SHP77 (cell line): ENCODE measurements at places on chromosomes 12 and 14.

DNA sequence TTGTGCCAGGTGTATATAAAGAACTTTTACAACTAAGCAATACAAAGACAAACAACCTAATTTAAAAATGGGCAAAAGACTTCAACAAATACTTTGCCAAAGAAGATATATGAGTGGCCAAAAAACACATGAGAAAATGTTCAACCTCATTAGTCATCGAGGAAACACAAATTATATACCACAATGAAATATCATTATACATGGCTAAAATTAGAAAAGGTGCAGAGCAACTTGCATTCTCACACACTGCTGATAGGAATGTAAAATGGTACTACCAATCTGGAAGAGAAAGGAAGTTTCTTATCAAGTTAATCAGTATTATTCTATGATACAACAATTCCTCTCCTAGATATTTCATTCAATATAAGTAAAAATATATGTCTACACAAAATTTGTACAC, 131.6 kb upstream of the FRMD6 start:
- no peak for DNase-seq

DNA sequence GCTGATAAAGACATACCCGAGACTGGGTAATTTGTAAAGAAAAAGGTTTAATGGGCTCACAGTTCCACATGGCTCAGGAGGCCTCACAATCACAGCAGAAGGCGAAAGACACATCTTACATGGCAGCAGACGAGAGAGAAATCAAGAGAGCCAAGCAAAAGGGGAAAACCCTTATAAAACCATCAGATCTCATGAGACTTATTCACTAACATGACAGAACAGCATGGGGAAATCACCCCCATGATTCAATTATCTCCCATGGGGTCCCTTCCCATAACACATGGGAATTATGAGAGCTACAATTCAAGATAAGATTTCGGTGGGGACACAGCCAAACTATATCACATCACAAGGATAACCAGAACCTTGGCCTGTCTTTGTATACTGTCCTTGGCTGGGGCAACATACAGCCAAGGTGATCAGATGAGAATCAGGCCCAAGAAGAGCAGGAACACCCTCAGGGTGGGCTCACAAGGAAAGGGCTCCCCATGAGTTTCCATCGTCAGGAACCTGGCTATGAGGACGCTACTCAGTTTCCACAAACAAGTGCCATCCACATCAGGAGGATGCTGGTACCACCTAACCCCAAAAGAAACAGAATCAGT, 152.7 kb downstream of the FOXN3 start:
- no peak for DNase-seq

DNA sequence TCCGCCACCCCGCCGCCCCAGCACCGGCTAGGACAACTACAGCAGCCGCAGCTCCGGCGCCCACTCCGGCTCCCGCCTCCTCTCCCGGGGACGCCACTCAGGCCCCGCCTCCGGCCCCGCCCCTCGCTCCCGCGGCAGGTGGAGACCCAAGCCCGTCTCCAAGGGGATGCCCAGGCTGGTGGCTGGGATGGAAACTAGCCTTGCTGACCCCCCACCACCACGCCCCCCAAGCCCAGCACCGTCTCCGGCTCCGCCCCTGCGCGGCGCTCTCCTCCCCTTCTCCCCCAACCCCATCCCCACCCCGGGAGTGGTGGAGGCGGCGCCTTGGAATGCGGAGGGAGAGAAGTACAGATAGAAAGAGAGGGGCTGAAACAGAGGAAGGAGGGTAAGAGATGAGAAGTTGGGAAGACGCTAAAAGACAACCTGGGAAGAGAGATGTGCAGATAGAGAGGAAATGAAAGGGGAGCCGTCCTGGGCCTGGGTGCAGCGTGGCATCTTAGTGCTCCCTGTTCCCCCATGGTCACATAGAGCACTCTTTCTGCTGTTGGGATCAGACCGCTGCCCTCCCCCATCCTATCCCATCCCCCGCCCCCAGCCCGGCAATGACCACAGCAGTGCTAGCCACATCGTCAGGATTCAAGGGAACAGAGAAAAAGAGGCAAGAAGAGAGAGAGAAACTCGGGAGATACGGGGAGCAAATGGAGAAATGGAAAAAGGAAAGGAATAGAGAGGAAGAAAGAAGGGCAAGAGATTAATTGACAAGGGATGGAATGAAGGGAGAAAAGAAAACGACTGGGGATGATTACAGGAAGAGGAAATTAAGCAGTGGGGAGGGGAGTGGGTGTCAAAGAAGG, at the start of gene ITGA7:
ITGA7 (minus strand) TSS at position 64 of the 854 bp plus-strand sequence. CDS start 222 bp downstream, outside the sequence.
- peak; percentile 25 for DNase-seq

GRCh38 chr14:38481952-38482678, 226.2 kb upstream of the CLEC14A start:
- peak; percentile 71 for DNase-seq

- DNase-seq, result no peak
Measured at GRCh38 chr14:54627219-54627539, 60.3 kb downstream of the SAMD4A start.

DNA sequence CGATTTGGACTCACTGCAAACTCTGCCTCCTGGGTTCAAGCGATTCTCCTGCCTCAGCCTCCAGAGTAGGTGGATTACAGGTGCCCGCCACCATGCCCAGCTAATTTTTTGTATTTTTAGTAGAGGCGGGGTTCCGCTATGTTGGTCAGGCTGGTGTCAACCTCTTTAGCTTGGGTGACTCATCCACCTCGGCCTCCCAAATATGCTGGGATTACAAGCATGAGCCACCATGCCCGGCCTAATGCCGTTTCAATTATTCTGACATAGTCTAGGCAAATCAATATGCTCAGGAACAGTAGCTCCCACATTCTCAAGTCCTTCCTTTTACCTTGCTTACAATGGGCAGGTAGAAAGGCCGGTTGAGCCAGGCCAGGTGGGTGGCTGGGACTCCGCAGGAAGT, 82.0 kb upstream of the EEA1 start:
- no peak for DNase-seq

- no peak for DNase-seq
Measured at GRCh38 chr12:47249082-47249481, 169.3 kb upstream of the AMIGO2 start.

- no peak for DNase-seq
Measured at GRCh38 chr12:121632069-121632970, 6.0 kb downstream of the ORAI1 start.

- no peak for DNase-seq
Measured at GRCh38 chr12:75923964-75924666, 107.5 kb downstream of the PHLDA1 start.

- no peak for DNase-seq
Measured at GRCh38 chr12:92561543-92561899, 141.3 kb upstream of the PLEKHG7 start.

DNA sequence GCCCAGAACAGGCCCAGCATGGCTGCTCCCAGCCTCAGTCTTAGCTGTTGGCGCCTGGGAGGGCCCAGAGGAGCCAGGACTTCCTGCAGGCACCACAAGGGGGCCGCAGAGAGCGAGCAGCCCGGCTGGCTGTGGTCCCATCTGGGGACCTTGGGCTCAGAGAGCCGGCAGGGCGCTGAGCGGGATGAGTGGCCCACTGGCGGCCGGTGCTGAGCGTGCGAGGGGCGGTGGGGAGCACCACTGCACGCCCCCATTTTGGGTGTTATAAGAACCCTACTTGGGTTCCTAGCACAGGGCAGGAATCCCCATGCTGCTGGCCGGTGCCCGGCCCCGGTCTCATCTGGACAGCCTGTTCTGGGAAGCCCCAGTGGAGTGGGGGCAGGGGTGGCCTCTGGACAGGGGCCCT, 25.9 kb upstream of the CRIP2 start:
- DNase-seq, result no peak

DNA sequence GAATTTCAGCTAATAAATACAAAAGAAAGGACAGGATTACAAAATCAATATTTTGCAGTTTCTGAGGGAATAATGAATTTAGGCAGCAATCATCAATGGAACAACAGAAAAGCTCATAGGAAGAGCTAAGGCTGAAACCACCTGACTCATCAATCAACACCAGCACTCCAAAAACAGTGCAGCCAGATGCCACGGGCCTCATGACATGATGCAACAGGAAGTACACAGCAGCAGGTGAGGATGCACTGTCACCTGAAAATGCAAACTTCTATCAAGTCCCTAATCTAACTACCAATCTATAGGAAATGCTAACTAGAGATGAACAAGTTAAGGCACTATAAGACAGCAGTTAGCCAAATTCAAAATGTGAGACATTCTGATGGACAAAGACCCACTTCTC, 21.7 kb downstream of the GNS start:
- DNase-seq, result peak; percentile 30

- DNase-seq, result no peak
Measured at GRCh38 chr14:94391281-94391975, 3.0 kb upstream of the SERPINA1 start.

- no peak for DNase-seq
Measured at GRCh38 chr12:117994551-117995438, 21.7 kb upstream of the RFC5 start.

GRCh38 chr12:2581293-2582045, 213.3 kb upstream of the FKBP4 start:
- no peak for DNase-seq

- DNase-seq, result no peak
Measured at GRCh38 chr12:75437564-75437963, 43.0 kb upstream of the GLIPR1 start.

GRCh38 chr14:60212503-60213371, 36.3 kb upstream of the PPM1A start:
- no peak for DNase-seq

DNA sequence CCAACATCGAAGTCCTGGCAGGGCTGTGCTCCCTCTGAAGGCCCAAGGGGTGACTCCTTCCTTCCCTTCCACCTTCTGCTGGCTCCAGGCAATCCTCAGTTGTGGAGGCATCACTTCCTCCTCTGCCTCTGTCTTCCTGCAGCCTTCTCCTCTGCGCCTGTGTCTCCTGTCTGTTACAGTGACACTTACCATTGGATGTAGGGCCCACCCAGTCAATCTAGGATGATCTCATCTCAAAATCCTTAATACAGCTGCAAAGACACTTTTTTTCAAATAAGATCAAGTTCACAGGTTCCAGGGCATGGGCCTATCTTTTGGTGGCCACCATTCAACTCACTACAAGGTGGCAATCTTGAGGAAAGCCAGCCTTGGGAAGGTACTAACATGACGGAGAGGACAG, 155.1 kb downstream of the ESRRB start:
- DNase-seq, result no peak

GRCh38 chr12:3171195-3171591, 94.0 kb downstream of the TSPAN9 start:
- DNase-seq, result no peak

- DNase-seq, result peak; percentile 26
Measured at GRCh38 chr12:16189849-16190248, 87.6 kb downstream of the SLC15A5 start.

DNA sequence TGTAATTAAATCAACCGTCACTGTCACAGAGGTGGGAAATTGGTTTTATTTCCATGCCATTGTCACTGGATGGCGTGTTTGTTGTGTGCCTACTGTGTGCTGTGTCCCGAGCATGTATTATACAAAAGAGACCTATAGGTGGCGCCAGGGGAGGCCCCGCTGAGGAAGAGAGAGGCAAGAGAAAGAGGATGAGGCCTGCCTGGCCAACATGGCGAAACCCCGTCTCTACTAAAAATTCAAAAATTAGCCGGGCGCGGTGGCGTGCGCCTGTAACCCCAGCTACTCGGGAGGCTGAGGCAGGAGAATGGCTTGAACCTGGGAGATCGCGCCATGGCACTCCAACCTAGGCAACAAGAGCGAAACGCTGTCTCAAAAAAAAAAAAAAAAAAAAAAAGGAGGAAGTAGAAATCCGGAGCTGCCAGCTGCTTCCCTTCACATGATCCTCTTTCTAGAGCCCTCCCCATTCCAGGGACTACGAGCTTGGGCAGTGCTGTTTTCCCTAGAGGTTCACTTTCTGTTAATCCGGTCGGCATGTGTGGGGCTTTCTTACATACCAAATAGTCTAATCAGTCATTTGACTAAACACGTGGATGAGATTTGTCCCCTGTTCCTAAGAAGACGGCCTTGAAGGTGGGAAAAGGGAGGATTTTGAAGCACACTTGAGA, 6.4 kb upstream of the CCDC175 start:
- DNase-seq, result no peak

DNA sequence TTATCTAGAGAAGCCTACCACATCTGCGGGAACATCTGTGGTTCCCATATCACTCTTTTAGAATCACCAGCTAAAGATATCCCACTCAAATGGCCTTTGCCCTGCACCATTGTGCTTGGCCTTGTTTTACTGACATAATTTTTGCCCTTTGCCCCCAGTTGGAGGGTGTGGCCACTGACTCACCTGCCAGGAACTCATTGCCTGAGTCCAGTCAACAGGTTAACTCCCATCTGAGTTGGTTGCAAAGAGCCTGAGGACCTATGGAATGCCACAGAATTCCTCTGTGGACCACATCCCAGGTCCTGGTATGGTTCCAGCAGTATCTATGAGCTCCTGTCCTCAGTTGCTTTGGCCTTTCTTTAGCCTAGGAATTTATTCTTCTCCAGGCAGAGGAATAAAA, 55.7 kb upstream of the PTGR2 start:
- DNase-seq, result no peak

GRCh38 chr14:24673534-24674203, 39.7 kb upstream of the GZMB start:
- DNase-seq, result no peak

DNA sequence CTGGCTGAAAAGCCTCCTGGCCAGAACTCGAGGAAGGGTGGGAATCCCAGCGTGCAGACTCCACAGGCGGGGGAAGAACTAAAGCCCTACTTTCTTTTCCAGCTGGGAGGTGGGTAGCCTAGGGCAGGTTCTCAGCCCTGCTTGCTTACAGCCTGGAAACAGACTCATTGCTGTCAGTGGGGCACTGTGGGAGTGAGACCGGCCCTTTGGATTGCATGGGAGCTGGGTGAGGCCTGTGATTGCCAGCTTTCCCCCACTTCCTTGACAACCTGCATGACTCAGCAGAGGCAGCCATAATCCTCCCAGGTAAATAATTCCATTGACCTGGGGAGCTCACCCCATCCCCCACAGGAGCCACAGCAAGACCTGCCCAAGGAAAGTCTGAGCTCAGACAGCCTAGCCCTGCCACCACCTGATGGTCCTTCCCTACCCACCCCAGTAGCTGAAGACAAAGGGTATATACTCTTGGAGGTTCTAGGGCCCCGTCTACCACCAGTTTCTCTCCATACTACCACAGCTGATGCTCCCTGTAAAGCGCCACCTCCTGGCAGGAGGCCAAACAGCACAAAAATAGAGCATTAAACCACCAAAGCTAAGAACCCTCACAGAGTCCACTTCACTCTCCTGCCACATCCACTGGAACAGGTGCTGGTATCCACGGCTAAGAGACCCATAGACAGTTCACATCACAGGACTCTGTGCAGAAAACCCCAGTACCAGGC, 294.1 kb downstream of the SEC23A start:
- no peak for DNase-seq

DNA sequence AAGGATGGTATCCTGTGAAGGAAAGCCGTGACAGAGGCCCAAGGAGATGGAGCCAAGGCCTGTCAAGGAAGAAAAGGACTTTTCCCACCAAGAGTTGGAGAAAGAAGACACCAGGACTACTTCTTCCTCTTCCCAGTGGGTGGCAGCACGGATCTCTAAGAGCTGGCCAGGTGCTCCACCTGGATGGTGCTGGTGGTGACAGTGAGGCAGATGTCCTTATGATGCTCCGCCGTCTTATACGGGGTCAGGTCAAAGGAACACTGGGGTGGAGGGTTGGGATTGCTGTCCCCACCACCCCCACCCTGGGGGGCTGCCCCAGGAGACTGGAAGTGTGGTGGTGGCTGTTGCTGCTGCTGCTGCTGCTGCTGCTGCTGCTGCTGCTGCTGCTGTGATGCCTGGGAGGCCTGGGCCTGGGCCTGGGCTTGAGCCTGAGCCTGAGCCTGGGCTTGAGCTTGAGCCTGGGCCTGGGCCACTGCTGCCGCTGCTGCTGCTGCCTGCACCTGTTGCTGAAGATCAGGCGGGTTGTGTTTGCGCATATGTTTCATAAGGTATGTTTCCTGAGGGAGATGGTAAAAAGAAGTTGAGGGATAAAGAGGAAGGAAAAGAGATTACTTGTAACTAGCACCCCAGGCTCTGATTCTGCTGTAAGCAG, 4.8 kb upstream of the ING4 start:
- DNase-seq, result no peak
